ENCODE measurements at places on chromosomes 16 and 17. TPM values are rescaled to one million over a fixed set of nuclear protein-coding genes. Genes with fewer than 3 reads are reported as not detected.

GRCh38 chr16:77467821-77468335, 33.0 kb upstream of the ADAMTS18 start:
- no peaks in the 10 kb centered on the region for H3K4me1 ChIP-seq
- DNase-seq: no peak
- no peaks in the 10 kb centered on the region for H3K36me3 ChIP-seq
- no peak overlapping the region for H3K4me3 ChIP-seq
- no peak overlapping the region for H3K27ac ChIP-seq

GRCh38 chr16:58361726-58362125, 30.5 kb upstream of the GINS3 start:
- no peak overlapping the region for H3K4me3 ChIP-seq
- no peaks in the 10 kb centered on the region for H3K27me3 ChIP-seq
- DNase-seq: no peak

Gene TLCD2
- total RNA-seq: 2.0 TPM

DNA sequence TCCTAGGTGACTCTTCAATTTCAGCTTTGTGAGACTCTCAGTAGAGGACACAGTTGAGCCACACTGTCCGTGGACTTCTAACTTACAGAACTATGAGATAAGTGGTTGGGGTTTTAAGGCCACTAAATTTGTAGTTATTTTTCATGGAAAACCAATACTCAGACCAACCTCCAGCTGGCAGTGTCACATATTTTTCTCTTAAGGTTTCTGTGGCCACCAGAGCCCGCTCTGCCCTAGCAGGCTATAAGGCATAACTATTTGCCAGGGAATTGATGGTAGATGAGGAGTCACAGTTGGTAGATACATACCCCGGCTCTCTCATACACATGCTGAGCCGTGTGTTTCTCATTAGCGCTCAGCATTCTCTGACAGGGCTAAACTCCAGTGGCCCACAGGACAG, 336.8 kb upstream of the MON1B start:
- H3K27me3 ChIP-seq: no peaks in the 10 kb centered on the region
- no peaks in the 10 kb centered on the region for H3K36me3 ChIP-seq
- H3K4me3 ChIP-seq: no peak overlapping the region
- DNase-seq: no peak
- H3K27ac ChIP-seq: no peak overlapping the region

Gene SGCA
- total RNA-seq: 2.4 TPM

GRCh38 chr16:143047-143446, 4.6 kb upstream of the NPRL3 start:
- H3K4me3 ChIP-seq: no peak overlapping the region
- H3K4me1 ChIP-seq: no peaks in the 10 kb centered on the region
- no peak for DNase-seq
- no peak overlapping the region for H3K27ac ChIP-seq
- H3K27me3 ChIP-seq: no peaks in the 10 kb centered on the region

DNA sequence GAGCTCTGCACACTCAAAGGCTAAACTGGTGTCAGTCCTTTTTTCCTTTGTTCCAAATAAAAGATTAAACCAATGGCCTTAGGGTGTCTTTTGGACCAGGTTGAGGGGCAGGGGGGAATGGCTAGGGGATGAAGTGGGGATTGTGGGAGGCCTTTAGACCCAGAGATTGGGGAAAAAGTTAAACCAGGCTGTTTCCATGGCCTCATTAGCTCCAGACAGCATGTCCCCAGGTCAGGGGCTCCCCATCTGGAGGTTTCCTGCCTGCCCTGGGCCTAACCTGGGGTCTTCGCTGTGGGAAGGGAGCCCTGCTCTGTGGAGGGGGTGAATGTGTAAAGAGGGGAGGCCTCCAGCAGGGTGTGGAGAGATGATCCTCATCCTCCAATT, 10.3 kb downstream of the FKBP10 start:
- no peak overlapping the region for H3K27ac ChIP-seq
- H3K36me3 ChIP-seq: no peaks in the 10 kb centered on the region
- no peaks in the 10 kb centered on the region for H3K27me3 ChIP-seq
- DNase-seq: no peak

Gene RPUSD1
- 18.6 TPM for total RNA-seq

- H3K27ac ChIP-seq: no peak overlapping the region
- peaks cover 5% of the 10 kb centered on the region for H3K4me1 ChIP-seq
- no peak overlapping the region for H3K4me3 ChIP-seq
- no peaks in the 10 kb centered on the region for H3K27me3 ChIP-seq
Measured at GRCh38 chr17:61380836-61381525, 18.7 kb upstream of the TBX2 start.

Gene TBC1D3B
- 23.0 TPM for total RNA-seq

- no peaks in the 10 kb centered on the region for H3K4me1 ChIP-seq
- H3K36me3 ChIP-seq: no peaks in the 10 kb centered on the region
- no peak overlapping the region for H3K27ac ChIP-seq
Measured at GRCh38 chr16:31435341-31436220, 7.0 kb downstream of the ZNF843 start.

Gene RUSF1
- 102 TPM for total RNA-seq

Gene XAF1
- 39.6 TPM for total RNA-seq

- H3K27ac ChIP-seq: no peak within 1 kb of the TSS
- H3K4me1 ChIP-seq: no peaks in the 10 kb centered on the region
- no peaks in the 10 kb centered on the region for H3K27me3 ChIP-seq
- H3K36me3 ChIP-seq: no peaks in the 10 kb centered on the region
Measured at GRCh38 chr17:35147375-35147905, at the start of gene UNC45B. TSS of gene UNC45B (plus strand) at chr17:35147817. CDS start at chr17:35148264, 447 bp downstream.

- H3K4me3 ChIP-seq: no peak overlapping the region
- no peak for DNase-seq
- no peaks in the 10 kb centered on the region for H3K4me1 ChIP-seq
- no peaks in the 10 kb centered on the region for H3K27me3 ChIP-seq
- H3K36me3 ChIP-seq: no peaks in the 10 kb centered on the region
Measured at GRCh38 chr16:54366943-54367342, 80.4 kb upstream of the IRX3 start.

DNA sequence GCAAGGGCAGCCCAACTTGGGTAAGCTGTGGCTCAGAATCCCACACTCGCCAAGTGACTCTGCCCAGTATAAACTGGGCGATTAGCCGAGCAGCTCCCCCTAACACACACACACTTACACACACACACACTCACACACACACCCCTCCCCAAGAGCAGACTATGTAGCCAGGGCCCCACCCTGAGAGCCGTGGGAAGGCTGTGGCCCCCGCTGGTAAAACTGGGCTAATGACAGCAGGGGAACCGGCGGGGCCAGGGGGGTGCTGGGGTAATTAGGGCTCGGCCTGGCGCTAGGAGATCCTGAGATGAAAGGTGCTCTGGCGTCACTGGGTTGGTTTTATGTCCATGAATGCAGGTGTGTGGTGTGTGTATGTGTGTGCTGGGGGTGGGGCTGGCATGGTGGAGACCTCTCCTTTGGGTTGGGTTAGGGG, 1.1 kb upstream of the THRA start:
- peaks cover 41% of the 10 kb centered on the region for H3K4me1 ChIP-seq
- no peaks in the 10 kb centered on the region for H3K36me3 ChIP-seq
- H3K4me3 ChIP-seq: no peak overlapping the region
- H3K27ac ChIP-seq: peak overlapping the region; percentile 97

Gene GNAO1
- total RNA-seq: 33.3 TPM

Gene ZG16
- 0.12 TPM for total RNA-seq

All from testis (tissue), 5 donors.